ENCODE measurements at places on chromosomes 6 and 20.
A peak's percentile ranks its signal among the peaks of the same experiment; 100 is the strongest.

- DNase-seq = no peak
Observed at GRCh38 chr20:22581437-22582385, 2.7 kb downstream of the FOXA2 start.

- peak; percentile 42 for DNase-seq
Observed at GRCh38 chr6:87806099-87806498, 104.1 kb upstream of the AKIRIN2 start.

GRCh38 chr6:82419132-82419581 lies 55.5 kb downstream of the TPBG start:
- DNase-seq = no peak

DNA sequence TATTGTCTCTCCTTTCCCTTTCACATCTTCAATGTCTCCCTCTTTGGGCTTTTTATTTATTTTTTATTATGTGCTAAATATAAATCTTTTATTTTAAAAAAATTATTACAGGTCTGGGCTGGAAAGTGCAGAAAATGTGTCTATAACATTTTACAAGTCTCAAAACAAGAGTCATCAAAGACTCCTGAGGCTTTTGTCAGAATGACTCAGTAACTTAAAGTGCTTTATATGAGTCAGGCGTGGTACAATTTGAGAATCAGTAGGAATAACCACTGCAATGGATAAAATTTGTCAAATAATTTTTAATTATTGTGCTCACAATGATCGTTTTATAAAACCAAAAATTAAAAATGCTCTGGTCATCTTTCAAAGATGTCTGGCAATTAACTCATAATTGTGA lies 193.9 kb downstream of the MMUT start:
- DNase-seq = no peak

- DNase-seq = peak; percentile 22
Observed at GRCh38 chr6:29853245-29853644, 25.6 kb downstream of the HLA-G start.

DNA sequence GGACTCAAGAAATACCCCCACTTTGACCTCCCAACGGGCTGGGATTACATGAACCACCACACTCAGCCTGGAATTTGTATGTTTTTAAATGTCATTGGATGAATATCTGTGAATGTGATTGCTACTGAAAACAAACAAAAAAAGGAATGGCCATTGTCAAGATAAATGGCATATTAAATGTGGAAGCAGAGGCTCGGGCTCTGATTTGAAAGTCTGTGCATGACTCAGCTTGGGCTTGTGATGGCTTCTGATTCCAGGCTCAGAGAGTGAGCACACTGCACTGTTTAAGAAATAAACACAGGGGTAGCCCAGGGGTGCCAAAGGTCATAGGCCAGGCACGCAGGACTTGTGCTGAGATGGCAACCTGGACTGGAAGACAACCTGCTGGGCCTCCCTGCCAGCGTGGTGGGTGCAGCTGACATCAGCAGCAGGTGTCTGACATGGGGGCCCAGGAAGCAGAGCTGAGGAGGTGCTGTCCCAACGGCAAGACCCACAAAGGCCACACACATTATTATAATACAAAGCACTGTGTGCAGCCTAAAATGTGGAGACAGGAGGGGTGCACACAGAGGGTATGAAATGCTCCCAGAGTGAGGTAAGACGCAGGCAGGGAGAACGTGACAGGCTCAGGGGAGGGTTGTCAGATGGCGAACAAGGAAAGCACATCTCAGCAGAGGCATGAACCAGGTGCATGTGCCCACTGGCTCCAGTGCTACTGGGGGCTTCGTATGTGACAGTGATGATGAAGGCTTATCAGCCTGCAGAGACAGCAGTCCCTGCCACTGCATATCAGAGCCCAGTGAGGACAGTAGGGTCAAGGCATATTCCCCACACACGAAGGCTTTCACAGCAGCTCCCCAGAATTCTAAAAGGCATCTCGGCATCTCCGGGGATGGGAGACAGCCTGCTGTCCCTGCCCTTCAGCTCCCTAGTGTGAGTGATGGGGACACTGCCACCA lies 169.4 kb downstream of the SYNDIG1 start:
- no peak for DNase-seq

DNA sequence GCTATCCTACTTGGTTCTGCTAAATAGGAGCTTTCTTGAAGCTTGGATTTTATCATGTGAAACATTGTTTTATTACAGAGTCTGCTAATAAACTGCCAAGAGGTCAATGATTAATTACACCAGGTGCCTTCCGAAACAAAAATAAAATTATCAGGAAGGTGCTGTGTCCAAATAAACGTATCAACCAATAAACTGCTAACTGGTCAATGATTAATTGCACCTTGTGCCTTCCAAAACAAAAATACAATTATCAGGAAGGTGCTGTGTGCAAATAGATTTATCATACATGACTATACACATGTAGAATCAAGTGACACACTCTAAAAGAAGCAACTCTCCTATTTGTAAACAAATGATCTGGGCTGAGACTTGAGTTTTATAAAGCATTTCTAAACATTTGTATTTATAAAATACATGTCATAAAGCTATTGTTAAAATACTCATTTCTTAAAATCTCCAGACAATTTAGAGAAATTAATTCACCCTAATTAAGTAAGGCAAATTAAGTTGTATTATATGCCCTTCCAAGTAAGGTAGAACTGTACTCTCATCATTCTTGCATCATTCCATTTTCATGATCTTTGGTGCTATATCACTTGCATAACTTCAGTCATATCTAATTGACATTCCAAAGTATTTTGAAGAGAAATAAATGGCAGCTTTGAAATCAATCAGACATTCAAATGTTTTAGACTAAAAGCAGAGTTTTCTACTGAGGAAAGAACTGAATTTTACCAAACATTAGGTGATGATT lies 26.8 kb downstream of the SPTLC3 start:
- DNase-seq = no peak
